Fibroblast of skin of right biceps (primary cell): ENCODE measurements at places on chromosomes 5 and 9.

- no peak for DNase-seq
These were observed 67.5 kb upstream of the CCNG1 start for GRCh38 chr5:163369776-163370385.

GRCh38 chr5:43482490-43483297 lies 971 bp downstream of the TMEM267 start:
- DNase-seq: peak; percentile 77

DNA sequence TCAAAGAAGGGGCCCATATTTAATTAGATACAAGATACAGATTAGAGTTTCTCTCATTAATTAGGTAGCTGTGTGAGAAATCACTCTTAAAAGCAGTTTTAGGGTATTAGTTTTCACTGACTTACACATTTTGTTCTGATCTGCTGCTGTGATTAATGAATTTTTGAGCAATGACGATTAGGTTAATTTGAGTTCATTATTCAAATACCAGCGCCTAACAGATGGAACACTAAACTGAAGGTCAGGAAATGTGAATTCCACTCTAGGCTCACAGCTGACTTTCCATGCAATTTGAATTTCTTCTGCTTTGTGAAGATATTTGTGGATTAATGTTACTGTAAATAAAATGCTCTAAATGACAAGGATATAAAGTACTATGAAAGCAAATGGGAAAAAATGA lies 380.6 kb downstream of the ADGRV1 start:
- DNase-seq: peak; percentile 42

DNA sequence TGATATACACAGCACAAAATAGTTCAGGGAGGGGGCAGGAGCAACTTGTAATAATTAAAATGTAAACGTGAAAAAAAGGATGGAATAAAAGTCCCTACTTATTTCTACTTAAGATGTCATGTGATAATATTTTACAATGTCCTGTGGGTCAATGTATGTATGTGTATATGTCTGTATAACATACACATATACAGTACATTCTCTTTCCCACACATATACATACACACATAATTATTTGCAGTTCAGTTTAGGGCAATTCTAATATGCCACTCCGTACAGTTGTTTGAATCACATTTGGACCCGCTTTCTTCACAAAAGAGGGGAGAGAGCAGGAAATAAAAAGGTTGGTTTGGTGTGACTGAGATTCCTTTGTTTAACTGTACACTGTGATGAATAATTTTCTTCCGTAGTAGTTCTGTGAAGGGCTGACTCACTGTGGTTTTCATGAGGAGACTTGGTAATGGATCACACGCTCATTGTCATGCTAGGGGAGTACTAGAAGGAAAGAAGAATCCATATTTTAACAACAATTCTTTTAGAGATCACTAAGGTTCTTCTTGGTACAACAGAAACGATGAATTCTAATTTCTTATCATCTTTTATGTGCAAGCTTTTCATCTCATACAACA lies 26.2 kb upstream of the ACOT12 start:
- peak; percentile 93 for DNase-seq

DNA sequence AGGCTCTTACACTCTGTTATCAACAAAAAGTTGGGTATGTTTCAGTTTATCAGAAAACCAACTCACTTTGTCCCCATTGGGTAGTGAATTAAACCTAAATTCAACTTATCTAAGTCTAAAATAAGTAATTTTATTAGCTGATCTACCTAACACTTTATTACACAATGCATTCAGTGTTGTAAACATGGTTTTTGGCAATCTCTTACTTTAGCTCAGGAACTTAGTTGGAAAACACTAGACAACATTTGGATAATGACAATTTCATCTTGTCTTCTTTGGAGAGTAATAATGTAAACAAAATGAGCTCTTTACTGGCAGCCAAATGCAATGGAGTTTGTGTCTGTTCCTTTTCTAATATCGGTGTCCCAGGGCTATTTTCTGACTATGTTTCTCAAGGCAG lies 33.0 kb downstream of the FGF10 start:
- DNase-seq: no peak

DNA sequence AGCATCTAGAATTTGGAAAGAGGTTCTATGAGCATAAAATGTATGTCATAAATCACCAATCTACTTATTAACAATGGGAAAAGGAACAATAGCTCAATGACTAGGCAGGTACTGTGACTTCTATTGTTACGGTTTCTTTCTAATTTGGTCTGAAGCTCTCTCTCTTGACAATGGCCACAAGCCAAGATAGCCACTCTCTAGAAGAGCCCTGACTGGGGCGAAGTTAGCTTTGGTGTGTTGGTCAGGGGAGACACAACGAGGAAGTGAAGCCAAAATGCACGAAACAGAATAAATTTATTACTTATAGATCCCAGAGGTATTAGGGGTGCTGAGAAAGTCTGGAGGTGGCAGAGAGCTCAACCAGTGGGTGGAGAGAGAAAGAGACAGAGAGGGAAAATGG lies 9.4 kb upstream of the RAD23B start:
- no peak for DNase-seq

DNA sequence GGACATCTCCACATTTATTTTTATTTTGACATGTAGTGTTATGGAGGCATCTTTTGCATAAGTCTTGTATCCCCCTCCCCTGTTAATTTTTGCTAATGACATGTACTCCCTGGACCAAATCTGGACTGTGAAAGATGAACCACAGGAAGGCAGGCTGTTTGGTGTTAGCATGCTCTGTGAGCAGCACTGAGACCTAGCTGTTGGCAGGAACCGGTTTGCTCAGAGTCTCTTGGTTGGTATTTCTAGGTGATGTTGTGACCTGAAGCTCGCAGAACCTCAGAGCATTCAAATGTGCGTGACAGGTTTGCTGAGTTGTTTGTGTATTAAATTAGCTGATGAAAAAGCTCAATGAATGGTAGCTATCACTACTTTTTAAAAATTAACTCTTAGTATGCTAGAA lies 53.6 kb upstream of the PHF2 start:
- no peak for DNase-seq

- DNase-seq: no peak
These were observed 1.6 kb downstream of the BSPRY start for GRCh38 chr9:113350937-113351336.
